ENCODE measurements at places on chromosomes 7 and 10. TPM values are rescaled to one million over a fixed set of nuclear protein-coding genes. Genes with fewer than 3 reads are reported as not detected.

Gene SPDYE11
- not detected for total RNA-seq

Gene OPALIN
- not detected for total RNA-seq

Gene RBM20
- not detected for total RNA-seq

Gene SPRN
- total RNA-seq = not detected

Gene KDM7A
- 4.1 TPM for total RNA-seq

Gene ZNF316
- total RNA-seq = 26.8 TPM

Gene PLAU
- total RNA-seq = 1.1 TPM

Gene CYP26C1
- 0.11 TPM for total RNA-seq

Gene PHKG1
- 1.7 TPM for total RNA-seq

All from activated CD8-positive, alpha-beta T cell treated with anti-CD3 and anti-CD28 coated beads, Interleukin-2, amount 10 ng/mL, durations not matched to agents 7 days and 5 days (primary cell).